ENCODE measurements at places on chromosomes 2 and 18.

DNA sequence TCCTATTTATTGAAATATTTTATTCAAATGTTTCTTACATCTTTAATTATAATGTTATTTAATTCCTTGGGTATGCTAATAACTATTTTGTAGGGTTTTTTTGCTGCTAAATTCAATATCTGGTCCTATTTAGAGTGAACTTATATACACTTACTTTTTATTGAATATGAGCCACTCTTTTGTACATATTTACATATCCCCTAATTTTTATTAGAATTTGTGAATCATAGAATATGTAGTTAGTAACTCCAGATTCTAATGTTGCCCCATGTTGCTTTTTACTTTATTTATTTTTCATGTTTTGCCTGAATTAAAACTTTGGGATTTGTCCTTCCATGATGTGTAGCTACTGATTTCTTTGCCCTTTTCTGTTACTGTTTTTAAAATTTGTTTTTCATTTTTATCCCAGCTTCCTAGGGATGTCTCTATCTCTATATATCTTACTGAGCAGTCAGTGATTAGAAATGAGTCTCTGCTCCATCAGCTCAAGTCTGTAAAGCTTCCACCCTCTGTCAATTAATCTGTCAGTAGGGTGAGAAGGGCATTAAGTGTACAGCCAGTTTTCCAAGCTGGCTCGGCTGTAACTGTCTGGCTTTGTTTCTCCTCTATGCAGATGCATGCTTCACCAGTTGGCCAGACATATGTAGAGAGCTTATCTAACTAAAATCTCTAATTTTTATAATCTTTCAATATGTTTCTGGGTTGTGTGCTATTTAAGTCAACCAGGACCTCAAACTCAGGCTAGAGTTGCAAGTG lies 256.9 kb downstream of the CDH19 start:
- no peak for DNase-seq

DNA sequence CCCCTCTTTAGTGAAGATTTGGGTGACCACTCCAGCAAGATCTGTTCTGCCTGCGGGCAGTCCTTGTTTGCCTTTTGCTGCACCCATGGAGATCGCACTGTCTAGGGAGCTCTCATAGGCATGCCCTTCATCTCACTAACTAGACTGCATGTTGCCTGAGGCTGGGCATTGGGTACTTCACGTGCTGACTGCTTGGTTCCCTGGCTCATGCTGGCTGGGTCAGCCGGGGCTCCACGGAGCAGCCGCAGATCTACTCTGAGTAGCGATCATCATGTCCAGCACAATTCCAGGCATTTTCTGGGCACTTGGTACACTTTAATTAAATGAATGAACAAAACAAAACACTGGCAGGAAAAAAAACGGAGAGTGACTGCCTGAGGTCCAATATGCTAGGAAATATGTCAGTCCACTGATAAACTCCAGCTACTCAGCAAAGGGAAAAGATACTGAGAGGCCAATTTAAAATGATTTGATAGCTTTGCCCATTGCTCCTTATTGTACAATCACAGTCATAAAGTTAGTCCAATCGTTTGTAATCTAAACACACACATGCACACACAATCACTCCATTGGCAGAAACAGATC lies 220.3 kb downstream of the C1D start:
- no peak for DNase-seq

DNA sequence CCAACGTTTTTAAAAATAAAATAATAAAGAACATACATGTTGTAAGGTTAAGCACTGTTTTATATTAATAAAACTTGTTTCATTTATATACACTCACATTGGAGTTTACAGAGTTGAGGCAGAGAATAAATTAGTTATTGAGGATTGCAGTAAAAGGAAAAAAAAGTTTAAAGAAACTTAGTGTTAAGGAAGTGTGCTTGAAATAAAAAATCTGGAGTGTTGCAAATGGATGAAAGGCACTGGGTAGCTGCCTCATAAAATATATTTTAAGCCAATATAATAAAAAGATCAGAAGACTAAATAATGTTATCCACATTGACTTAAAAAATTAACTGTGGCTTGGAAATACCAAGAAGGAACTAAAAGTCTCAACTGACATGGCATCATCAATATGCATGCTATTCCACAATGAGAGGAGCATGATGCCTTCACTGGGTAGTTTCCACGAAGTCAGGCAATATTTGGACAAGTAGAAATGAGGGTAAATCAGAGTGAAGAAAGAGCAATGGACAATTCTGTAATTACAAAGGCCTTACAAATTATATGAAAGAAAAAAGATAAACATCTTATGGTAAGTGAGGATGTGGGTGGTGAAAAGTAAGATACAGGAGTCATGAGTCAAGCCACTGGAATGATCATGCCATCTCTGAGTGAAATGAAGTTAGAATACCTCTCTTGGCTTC lies 2.5 kb downstream of the GALNT3 start:
- DNase-seq, result no peak

DNA sequence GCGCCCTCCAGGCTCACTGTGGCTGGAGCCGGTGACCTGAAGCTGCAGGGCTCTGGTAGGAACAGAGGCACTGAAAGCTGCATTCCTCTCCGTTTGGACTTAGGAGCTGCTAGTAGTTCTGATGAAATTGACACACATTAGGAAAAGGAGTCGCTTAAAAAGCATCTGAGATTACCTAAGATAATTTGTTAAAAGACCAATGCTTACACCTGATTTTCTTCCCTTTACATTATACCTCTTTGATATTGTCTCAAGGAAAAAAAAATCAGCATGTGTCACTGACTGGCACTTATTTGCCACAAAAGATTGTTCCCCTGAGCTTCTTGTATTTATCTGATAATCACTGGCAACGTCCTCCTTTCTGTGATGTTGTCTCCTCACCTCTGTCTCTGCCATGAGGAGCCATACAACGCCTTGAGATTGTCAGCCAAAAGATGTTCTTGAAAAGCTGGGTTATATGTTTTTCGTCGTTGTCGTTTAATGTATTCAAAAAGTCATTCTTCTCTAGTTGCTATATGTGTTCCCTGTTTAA lies 618 bp upstream of the CHN1 start:
- DNase-seq, result no peak

- no peak for DNase-seq
Observed at GRCh38 chr18:23340661-23341060, 112.4 kb upstream of the RIOK3 start.

- no peak for DNase-seq
Observed at GRCh38 chr2:130824492-130825061, 12.1 kb upstream of the ARHGEF4 start.

Data from neuronal stem cell (in vitro differentiated cells).